ENCODE measurements at places on chromosomes 7 and 10. TPM values are rescaled to one million over a fixed set of nuclear protein-coding genes. Genes with fewer than 3 reads are reported as not detected.
A peak's percentile ranks its signal among the peaks of the same experiment; 100 is the strongest.

GRCh38 chr10:64040781-64041180, 519.6 kb downstream of the REEP3 start:
- H3K4me3 ChIP-seq: no peak overlapping the region
- peaks cover 3% of the 10 kb centered on the region for H3K4me1 ChIP-seq
- H3K36me3 ChIP-seq: no peaks in the 10 kb centered on the region
- no peaks in the 10 kb centered on the region for H3K27me3 ChIP-seq

The CCSER2 gene
- polyA plus RNA-seq: 93.3 TPM

GRCh38 chr10:93199191-93199751, 125.6 kb downstream of the CYP26A1 start:
- H3K36me3 ChIP-seq: no peaks in the 10 kb centered on the region
- no peak overlapping the region for H3K27ac ChIP-seq
- H3K27me3 ChIP-seq: no peaks in the 10 kb centered on the region
- DNase-seq: no peak
- no peak overlapping the region for H3K4me3 ChIP-seq
- no peaks in the 10 kb centered on the region for H3K4me1 ChIP-seq

The DHX32 gene
- 13.3 TPM for polyA plus RNA-seq

DNA sequence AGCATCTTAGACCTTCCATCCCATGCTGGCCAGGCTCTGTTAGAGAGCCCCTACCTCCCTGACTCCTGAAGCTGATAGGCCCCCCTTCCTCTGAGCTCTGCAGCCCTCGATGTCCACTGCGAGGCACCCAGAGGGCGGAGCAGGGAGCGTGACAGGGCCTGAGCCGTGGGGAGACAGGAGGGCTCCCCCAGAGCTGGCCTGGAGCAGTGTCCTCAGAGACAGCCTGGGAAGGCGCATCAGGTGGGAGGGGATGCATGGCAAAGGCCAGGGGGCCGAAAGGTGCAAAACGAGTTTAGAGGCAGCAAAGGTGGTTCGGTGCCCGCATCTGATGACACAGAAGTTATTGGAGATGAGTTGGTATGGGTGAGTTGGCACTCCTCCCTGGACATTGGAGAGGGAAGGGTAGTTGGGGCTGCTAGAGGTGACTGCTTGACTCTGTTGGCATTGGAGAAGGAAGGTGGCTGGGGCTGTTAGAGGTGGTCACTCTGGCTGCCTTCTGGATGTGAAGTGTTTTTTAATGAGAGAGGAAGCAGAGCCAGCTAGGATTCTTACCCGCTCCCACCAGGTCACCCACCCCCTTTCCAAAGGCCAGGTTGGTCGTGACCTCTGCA, 53.1 kb downstream of the PRF1 start:
- H3K27ac ChIP-seq: no peak overlapping the region
- no peaks in the 10 kb centered on the region for H3K36me3 ChIP-seq
- H3K4me3 ChIP-seq: no peak overlapping the region
- DNase-seq: no peak

The TAC1 gene
- polyA plus RNA-seq: not detected

The GRM8 gene
- polyA plus RNA-seq: not detected

DNA sequence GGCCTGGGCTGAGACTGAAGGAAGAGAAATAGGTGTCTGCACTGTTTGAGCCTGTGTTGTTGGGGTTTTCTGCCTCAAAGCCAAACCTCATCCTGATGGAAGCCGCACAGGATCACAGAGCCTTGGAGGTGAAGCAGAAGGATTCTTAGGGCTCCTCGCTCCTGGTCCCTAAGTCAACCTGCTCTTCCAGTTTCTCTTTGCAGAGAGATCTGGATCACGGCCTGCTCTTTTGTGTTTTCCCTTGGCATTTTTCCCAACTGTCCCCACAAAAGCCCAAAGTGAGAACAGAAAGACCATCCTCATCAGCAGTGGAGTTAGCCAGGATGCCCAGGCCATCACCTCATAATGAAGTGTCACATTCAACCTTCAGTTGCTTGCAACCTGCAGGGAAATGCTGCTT, 20.3 kb upstream of the PPIA start:
- no peak for DNase-seq
- no peak overlapping the region for H3K4me3 ChIP-seq
- peaks cover 3% of the 10 kb centered on the region for H3K4me1 ChIP-seq
- no peak overlapping the region for H3K27ac ChIP-seq
- H3K36me3 ChIP-seq: no peaks in the 10 kb centered on the region

GRCh38 chr7:33550363-33550762, 355.0 kb upstream of the BMPER start:
- no peak overlapping the region for H3K4me3 ChIP-seq
- H3K27me3 ChIP-seq: no peaks in the 10 kb centered on the region
- no peak for DNase-seq
- no peaks in the 10 kb centered on the region for H3K36me3 ChIP-seq

The SFRP5 gene
- polyA plus RNA-seq: not detected

DNA sequence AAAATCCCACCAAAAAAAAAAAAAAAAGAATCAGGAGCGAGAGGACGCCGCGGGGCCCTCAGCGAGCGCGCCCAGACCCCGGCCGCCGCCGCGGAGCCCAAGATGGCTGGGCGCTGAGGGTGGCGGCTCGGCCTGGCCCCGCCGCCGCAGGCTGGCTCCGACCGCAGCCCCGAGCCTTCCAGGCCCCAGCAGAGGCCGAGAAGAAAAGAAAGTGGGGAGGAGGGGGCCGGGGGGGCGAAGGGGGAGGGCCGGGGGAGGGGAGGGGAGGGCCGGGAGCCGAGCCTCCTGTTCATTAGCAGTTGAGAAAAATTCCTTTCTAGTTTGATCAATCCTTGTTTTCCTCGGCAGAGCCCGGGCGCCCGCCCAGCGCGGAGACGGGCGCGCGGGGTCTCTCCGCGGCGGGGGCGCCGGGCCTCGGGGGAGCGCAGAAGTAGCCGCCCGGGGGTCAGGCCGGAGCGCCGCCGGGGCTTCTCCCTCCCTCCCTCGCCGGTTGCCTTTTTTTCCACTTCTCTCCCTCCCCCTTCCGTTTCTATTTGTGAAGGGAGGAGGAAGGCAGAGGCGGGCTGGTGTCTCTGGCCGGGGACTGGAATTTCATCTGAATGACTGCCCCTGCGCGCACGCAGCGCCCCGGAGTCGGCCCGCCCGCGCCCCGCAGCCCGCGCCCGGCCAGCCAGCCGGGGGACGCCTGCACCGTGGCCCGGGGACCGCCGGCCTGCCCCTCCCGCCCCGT, 778 bp upstream of the TRIM8 start:
- H3K4me1 ChIP-seq: peaks cover 28% of the 10 kb centered on the region
- peak overlapping the region; percentile 47 for H3K4me3 ChIP-seq
- DNase-seq: peak; percentile 66
- peak overlapping the region; percentile 94 for H3K27ac ChIP-seq
- no peaks in the 10 kb centered on the region for H3K36me3 ChIP-seq
- H3K27me3 ChIP-seq: no peaks in the 10 kb centered on the region

- H3K27ac ChIP-seq: no peak overlapping the region
- no peak for DNase-seq
- H3K4me1 ChIP-seq: no peaks in the 10 kb centered on the region
- no peaks in the 10 kb centered on the region for H3K36me3 ChIP-seq
- no peaks in the 10 kb centered on the region for H3K27me3 ChIP-seq
Measured at GRCh38 chr7:74372511-74373111, 81.1 kb upstream of the GTF2IRD1 start.

DNA sequence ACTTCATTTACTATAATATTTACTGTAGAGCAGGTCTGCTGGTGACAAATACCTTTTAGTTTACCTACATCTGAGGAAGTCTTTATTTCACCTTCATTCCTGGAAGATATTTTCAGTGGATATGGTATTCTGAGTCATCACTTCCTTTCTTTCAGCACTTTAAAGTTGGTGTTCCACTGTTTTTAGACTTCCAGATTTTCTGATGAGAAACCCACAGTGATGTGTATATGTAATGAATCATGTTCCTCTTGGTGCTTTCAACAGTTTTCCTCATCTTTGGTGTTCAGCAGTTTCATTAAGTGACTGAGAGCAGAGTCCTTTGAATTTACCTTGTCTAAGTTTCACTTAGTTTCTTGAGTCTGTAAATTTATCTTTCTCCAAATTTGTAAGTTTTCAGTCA, 36.4 kb downstream of the COPG2 start:
- H3K36me3 ChIP-seq: no peaks in the 10 kb centered on the region
- no peak overlapping the region for H3K4me3 ChIP-seq
- H3K27ac ChIP-seq: no peak overlapping the region
- no peaks in the 10 kb centered on the region for H3K4me1 ChIP-seq

The TYW1 gene
- polyA plus RNA-seq: 32.3 TPM

GRCh38 chr7:38840736-38841460, 68.1 kb downstream of the VPS41 start:
- H3K4me3 ChIP-seq: no peak overlapping the region
- H3K27ac ChIP-seq: no peak overlapping the region
- H3K27me3 ChIP-seq: no peaks in the 10 kb centered on the region
- DNase-seq: no peak

DNA sequence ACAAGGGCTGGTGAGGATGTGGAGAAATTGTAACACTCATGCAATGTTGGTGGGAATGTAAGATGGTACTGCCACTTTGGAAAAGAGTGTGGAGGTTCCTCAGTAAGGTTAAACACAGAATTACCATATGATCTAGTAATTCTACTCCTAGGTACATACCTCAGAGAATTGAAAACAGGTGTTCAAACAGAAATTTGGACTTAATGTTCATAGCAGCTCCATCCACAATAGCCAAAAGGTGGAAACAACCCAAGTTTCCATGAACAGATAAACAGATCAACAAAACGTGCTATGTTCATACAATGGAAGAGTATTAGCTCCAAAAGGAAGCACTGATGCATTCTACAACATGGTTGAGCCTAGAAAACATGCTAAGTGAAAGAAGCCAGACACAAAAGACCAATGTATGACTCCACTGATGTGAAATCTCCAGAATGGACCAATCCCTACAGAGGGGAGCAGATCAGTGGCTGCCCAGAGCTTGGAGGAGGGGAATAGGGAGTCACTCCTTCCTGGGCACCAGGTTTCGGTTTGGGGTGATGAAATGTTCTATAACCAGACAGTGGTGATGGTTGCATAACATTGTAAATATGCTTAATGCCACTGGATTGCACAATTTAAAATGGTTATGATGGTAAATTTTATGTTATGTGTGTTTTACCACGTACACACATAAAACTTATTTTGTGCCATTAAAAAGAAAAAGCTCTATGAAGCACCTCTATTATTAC, 5.7 kb upstream of the WDR86 start:
- H3K4me3 ChIP-seq: no peak overlapping the region
- H3K27me3 ChIP-seq: no peaks in the 10 kb centered on the region
- no peaks in the 10 kb centered on the region for H3K36me3 ChIP-seq
- H3K27ac ChIP-seq: no peak overlapping the region
- peaks cover 17% of the 10 kb centered on the region for H3K4me1 ChIP-seq
- DNase-seq: no peak

The HEPACAM2 gene
- not detected for polyA plus RNA-seq

DNA sequence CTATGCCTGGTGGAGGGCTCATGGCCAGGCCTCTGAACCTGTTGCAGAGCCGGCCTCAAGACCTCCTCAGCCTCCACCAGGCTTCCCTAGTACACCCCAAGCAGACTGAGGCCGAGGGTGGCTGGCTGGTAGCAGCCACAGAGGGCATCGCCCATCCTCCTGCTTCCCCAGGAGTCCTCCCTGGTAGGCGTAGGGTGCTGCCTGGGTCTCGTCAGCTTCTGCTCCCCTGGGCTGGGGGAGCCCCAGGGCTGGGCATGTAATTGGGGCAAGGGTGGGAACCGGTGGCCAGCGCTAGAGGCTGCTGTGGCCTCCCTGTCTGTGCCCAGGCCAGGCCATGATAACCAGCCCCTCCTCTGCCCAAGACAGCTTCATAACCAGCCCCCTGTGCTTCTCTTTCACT, 32.6 kb downstream of the TBATA start:
- no peaks in the 10 kb centered on the region for H3K4me1 ChIP-seq
- no peak for DNase-seq

- DNase-seq: no peak
- no peak overlapping the region for H3K4me3 ChIP-seq
- no peaks in the 10 kb centered on the region for H3K4me1 ChIP-seq
- no peaks in the 10 kb centered on the region for H3K27me3 ChIP-seq
- no peak overlapping the region for H3K27ac ChIP-seq
- H3K36me3 ChIP-seq: no peaks in the 10 kb centered on the region
Measured at GRCh38 chr7:16398146-16399017, 23.0 kb downstream of the CRPPA start.

The ASB10 gene
- not detected for polyA plus RNA-seq

DNA sequence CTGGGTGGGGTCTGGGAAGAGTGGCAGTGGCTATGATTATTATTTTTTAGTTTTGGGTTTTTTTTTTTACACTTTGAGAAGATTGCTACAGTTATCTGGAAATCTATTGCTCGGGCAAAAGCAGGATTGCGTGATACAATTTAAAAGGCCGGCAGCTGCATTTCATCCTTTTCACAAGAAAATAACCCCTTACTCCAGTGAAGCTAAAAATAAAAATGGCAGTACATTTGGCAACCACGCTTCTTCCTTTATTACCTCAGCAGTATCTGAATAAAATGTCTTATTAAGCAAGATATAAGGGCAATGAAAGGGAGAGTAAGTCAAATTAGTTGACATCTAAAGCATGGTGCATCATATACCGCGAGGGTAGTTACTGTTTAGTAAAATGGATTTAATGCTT, 496.8 kb downstream of the LRMDA start:
- no peak for DNase-seq
- H3K4me3 ChIP-seq: no peak overlapping the region
- no peak overlapping the region for H3K27ac ChIP-seq
- H3K27me3 ChIP-seq: no peaks in the 10 kb centered on the region

DNA sequence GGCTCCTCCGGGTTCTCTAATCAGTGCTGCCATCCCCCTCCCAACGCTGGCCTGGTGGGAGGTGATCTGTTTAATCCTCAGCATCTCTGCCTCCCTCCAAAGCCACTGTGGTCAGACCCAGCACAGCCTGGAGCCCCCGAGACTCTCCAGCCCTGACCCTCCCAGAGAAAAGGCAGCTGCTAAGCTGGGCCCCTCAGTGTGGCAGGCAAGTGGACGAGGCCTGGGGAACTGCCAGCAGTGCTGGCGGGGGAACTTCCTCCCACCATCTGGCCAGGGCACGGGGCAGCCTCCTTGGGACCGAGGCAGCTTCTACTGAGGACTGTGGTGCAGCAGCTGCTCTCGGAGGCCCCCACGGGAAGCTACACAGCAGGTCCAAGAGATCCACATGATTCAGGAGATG, 51.1 kb downstream of the DPYSL4 start:
- H3K4me1 ChIP-seq: peaks cover 1% of the 10 kb centered on the region
- DNase-seq: no peak
- H3K27ac ChIP-seq: no peak overlapping the region

DNA sequence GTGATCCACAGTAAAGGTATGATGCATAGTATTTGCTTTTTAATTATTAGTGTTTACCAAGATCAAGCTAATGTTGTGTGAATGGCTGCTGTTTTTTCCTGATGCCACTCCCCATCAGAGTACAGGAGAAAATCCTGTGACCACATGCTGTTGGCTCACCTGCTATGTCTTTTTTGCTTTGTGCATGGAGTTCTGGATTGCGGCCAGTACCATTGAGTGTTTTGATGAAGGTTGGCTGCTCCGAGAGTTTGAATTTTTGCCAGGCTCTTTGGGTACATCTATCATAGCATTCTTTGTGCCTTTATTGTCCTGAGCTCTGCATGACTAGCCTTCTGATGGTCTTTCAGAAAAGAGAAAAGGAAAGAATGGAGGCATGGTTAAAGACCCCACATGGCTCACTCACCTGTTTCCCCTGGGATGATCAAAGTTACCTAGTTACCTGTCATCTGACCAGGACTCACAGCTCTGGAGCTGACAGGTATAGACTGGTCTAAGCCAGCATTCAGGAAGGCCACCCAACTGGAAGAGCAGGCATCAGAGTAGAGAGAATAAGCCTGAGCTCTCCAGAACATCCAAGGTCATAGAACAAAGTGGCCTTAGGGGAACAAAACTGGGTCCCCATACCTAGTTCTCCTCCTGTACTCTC, 11.8 kb upstream of the SGPL1 start:
- H3K4me3 ChIP-seq: no peak overlapping the region
- no peaks in the 10 kb centered on the region for H3K36me3 ChIP-seq
- DNase-seq: no peak

- DNase-seq: no peak
- H3K27me3 ChIP-seq: no peaks in the 10 kb centered on the region
- no peak overlapping the region for H3K4me3 ChIP-seq
- no peaks in the 10 kb centered on the region for H3K4me1 ChIP-seq
Measured at GRCh38 chr7:103857435-103857834, 132.0 kb downstream of the RELN start.
